ENCODE measurements at places on chromosomes 12 and 14.

GRCh38 chr14:58362798-58363412, 32.8 kb upstream of the TOMM20L start:
- H3K4me1 ChIP-seq: no peaks in the 10 kb centered on the region
- no peaks in the 10 kb centered on the region for H3K36me3 ChIP-seq
- no peak overlapping the region for H3K27ac ChIP-seq
- no peaks in the 10 kb centered on the region for H3K27me3 ChIP-seq
- H3K4me3 ChIP-seq: no peak overlapping the region
- no peak for DNase-seq

DNA sequence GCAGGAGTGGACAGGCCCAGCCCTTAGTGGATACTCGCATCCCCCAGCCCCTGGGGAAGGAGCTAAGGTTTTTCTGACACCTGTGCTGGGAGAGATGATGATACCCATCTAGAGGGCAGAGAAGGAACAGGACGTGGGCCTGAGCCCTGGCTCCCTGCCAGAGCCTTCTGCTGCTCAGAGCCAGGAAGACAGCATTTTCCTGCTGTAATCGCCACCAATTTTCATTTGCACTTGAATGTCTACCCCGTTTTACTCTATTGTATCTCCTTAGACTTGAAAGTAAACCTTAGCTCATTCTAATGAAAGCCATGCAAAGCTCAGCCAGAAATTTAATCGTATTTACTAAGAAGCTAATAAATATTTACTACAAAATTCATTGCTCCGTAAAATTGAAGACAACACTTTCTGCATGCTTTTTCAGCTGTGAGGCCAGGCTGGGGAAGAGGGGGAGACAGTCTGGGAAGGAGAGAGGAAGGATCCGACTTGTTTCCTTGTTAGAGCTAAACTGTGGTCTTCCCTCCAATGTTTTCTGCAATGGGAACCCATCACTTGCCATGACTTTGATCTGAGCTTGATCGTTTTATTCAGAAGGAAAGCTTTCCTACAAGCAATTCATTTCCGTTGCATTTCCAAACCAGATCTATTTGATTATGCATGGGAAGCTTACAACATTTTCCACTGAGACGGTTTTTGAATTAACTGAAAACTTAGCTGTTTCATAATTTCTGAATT, 17.6 kb upstream of the TRAF3 start:
- H3K27me3 ChIP-seq: no peaks in the 10 kb centered on the region
- H3K4me1 ChIP-seq: no peaks in the 10 kb centered on the region
- H3K36me3 ChIP-seq: no peaks in the 10 kb centered on the region
- H3K4me3 ChIP-seq: no peak overlapping the region
- DNase-seq: no peak
- H3K27ac ChIP-seq: no peak overlapping the region

DNA sequence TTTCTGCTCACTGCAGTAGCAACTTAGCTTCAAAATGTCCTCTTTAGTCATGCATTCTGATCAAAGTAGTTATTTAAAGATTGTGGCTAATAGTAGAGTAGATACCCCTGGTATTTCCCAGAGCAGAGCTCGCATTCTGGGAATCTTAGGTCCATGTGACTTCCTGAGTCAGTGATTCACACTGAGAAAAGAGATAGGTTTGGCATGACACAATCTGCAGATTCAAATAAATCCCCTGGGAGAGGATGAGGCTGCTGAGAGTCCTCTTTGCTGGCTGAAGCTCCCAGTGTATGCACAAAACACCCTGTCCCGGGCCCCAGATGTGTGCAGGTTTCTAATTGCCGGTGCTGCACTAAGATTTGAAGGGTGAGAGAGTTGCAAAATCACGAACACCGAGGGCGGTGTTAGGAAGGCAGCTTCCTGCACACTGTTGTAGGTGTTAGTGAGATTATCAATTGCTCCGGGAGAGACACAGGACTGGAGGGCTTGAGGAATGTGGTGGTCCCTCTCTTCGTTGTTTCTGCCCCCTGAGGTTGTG, 233.2 kb downstream of the NRXN3 start:
- H3K27ac ChIP-seq: no peak overlapping the region
- H3K4me1 ChIP-seq: no peaks in the 10 kb centered on the region
- no peaks in the 10 kb centered on the region for H3K36me3 ChIP-seq
- no peak for DNase-seq
- no peak overlapping the region for H3K4me3 ChIP-seq

GRCh38 chr12:57852200-57852599, 5.7 kb upstream of the CTDSP2 start:
- H3K4me1 ChIP-seq: peaks cover 6% of the 10 kb centered on the region
- no peak for DNase-seq
- no peaks in the 10 kb centered on the region for H3K36me3 ChIP-seq
- peak overlapping the region; percentile 81 for H3K27ac ChIP-seq

DNA sequence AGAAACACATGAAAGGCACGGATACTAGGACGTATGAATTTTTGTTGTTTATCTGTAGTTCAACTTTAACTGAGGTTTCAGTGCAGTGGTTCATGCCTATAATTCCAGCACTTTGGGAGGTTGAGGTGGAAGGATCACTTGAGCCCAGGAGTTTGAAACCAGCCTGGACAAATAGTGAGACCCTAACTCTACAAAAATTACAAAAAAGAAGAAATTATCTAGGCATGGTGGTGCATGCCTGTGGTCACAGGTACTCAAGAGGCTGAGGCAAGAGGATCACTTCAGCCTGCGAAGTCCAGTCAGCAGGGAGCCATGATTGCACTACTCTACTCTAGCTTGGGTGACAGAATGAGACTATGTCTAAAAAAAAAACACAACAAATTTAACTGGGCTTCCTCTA, 8.0 kb downstream of the KRT6B start:
- no peaks in the 10 kb centered on the region for H3K36me3 ChIP-seq
- no peak for DNase-seq
- no peaks in the 10 kb centered on the region for H3K4me1 ChIP-seq
- H3K27ac ChIP-seq: no peak overlapping the region
- no peak overlapping the region for H3K4me3 ChIP-seq

- DNase-seq: no peak
- H3K4me1 ChIP-seq: no peaks in the 10 kb centered on the region
- no peaks in the 10 kb centered on the region for H3K36me3 ChIP-seq
- no peaks in the 10 kb centered on the region for H3K27me3 ChIP-seq
Measured at GRCh38 chr12:106228320-106228710, 19.5 kb downstream of the CKAP4 start.

- no peaks in the 10 kb centered on the region for H3K36me3 ChIP-seq
- H3K4me1 ChIP-seq: no peaks in the 10 kb centered on the region
- H3K27me3 ChIP-seq: no peaks in the 10 kb centered on the region
- H3K4me3 ChIP-seq: no peak overlapping the region
Measured at GRCh38 chr12:8681129-8681884, 16.5 kb upstream of the RIMKLB start.

DNA sequence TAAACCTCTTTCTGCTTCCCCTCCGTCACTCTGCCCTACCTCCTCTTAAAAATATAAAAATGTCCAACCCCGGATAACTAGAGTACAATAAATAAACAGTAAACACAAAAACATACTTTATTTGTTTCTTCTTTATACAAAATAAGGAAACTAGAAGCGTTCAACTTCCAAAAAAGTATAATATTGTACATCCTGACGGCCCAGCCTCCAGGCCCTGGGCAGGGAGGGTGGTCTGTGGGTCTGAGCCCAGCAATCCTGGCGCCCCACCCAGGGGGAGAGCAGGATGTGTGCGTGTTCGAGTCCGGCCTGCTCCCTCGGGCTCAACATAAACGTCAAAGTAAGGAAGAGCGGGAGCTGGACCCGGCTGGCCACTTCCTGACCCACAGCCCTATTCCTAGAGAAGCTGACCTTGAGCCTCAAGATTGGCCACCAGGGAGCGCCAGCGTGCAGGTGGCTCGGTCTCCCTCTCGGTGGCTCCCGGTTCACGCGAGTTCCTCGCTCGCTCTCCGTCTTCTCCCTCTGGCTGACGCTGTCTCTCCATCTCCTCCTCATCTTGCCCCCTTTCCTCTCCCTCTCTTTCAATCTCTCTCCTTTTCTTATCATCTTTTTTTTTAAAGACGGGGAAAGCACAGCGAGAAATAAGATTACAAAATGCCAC, 9.4 kb downstream of the LHX5 start:
- peaks cover 13% of the 10 kb centered on the region for H3K4me1 ChIP-seq
- H3K36me3 ChIP-seq: no peaks in the 10 kb centered on the region
- DNase-seq: peak; percentile 85
- peaks cover 5% of the 10 kb centered on the region for H3K27me3 ChIP-seq
- no peak overlapping the region for H3K4me3 ChIP-seq
- H3K27ac ChIP-seq: no peak overlapping the region

- DNase-seq: no peak
- H3K36me3 ChIP-seq: no peaks in the 10 kb centered on the region
- H3K4me3 ChIP-seq: no peak overlapping the region
- H3K27me3 ChIP-seq: no peaks in the 10 kb centered on the region
Measured at GRCh38 chr14:104110491-104111209, 25.1 kb downstream of the ASPG start.

DNA sequence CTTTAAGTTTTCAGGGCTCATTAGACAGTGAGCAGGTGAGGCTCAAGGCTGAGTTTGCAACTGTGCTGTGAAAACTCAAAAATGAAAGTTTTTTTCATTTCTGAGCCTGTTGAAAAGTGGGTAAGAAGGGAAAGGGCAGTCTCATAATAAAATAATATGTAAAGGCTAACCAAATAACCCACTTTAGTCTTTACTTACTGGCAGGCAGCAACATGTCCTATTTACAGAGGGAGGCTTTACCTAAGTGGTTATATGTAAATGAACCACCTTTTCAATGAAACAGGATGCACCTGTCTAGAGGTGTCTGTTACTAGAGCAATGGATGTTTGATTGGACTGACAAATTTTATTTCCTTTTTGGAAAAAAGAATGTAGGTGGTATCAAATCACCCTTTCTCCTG, 158.0 kb downstream of the ETV6 start:
- no peak for DNase-seq
- no peaks in the 10 kb centered on the region for H3K36me3 ChIP-seq
- H3K27me3 ChIP-seq: no peaks in the 10 kb centered on the region
- no peak overlapping the region for H3K4me3 ChIP-seq
- peaks cover 3% of the 10 kb centered on the region for H3K4me1 ChIP-seq
- no peak overlapping the region for H3K27ac ChIP-seq

Measured in ovary (tissue), 10 donors.